ENCODE measurements at places on chromosomes 4 and X.

GRCh38 chr4:140052050-140052449 lies 101.9 kb downstream of the MAML3 start:
- DNase-seq = peak; percentile 24

GRCh38 chrX:2462780-2463179 lies 38.0 kb downstream of the DHRSX start:
- DNase-seq = no peak

DNA sequence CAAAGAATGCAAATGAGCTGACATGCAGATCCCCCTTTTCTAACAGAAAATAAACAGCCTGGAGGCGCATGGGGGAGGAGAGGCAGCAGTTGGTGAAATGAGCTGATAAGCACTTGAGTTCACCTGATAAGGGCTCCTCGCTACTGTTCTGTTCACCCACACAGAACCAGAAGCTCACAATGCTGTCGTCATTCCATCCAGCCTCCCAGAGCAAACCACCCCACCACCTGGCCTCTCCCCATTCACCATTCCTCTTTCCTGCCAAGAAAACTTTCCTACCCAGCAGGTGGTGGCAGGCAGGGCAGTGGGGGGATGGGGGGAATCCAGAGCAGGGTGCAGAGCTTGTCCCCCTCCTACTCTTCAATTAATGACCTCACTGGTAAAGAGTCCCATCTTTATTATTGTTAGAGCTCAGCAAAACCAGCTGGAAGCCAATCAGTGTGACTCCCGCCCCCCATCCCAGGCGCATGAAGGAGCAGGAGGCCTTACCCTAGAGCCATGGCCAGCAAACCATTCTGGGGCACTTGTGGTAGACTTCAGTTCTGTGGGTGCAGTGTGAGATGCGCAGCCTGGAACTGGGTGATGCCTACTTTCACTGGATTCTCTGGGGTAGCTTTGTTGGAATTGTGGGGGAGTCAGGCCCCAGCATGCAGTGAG lies 350.3 kb downstream of the ZIC3 start:
- no peak for DNase-seq

GRCh38 chr4:60201052-60201673 lies 999.0 kb upstream of the ADGRL3 start:
- peak; percentile 67 for DNase-seq

GRCh38 chr4:4541040-4541631 lies 712 bp downstream of the STX18 start:
- DNase-seq = peak; percentile 82

- no peak for DNase-seq
These were observed 100.7 kb downstream of the CRLF2 start for GRCh38 chrX:1111601-1112300.

DNA sequence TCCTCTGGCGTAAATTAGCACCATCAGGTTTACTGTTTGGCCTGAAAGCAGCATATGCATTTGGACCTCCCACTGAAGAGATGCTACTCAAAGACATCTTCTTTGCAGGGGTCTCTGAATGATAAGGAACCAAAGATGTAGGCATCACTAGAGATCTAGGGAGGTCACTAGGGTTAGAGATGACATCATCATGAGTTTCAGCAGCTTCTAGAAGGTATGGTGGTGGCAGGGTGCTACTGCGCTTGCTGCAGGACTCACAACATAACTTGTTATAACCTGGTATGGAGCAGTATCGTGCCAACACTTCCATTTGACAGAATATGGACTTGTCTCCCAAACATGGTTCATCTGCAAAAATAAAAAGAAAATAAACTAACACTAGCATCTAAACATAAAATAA lies 251.6 kb downstream of the NPFFR2 start:
- peak; percentile 41 for DNase-seq

- no peak for DNase-seq
These were observed 227.5 kb downstream of the PAPSS1 start for GRCh38 chr4:107492566-107492965.

DNA sequence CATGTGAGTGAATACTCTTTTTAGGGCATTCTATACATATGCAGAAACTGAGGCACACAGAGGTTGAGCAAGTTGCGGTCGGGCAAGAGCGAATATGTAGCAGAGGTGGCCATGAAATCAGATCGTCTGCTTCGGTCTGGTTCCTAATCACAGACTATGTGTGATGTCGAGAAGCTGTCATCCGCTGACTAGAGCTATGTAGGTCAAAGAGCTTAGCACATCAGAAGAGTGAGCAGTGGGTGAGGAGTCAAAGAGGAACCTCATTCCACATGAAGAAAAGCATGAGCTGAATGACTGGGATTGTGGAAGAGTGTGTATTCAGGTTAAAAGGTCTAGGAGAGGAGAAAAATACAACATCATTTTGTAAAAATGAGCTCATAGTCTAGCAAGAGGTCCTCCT lies 19.0 kb downstream of the GAB3 start:
- no peak for DNase-seq

GRCh38 chr4:184030036-184030435 lies 124.9 kb downstream of the STOX2 start:
- no peak for DNase-seq

DNA sequence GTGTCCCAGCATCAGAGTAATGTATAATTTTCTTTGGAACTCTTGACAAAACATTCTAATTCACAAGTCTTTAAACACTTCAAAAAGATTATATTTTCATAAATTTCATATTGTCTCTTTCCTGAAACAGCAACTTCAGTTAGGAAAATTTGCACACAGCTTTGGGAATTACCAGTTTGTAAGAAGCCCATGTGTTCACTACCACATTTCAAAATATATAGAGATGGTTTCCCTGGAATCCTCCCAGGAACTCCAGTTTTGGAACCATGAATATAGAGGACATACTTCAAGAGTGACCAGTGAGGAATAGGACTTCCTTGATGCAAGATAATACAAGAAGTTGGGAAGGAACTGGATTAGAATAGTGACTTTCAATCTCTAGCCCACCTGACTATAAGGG lies 28.7 kb upstream of the HPGDS start:
- no peak for DNase-seq

DNA sequence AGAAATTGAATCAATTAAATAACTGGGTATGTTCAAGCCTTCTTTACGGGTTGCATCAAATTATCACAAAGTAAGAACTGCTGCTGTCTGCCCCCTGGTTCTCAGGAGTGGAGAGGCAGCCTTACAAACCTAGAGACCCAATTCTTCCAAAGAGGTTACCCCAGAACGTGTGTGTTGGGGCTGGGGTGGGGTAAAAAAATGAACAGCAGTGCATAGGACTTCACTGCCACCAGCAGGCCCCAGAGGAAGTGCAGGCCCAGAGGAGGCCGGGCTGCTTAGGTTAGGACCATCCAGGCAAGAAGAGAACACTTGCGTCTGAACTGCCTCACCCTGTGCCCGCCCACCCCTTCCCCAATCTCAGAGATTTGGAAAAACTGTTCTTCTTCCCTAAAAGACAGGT lies 1.5 kb upstream of the NWD2 start:
- no peak for DNase-seq

- DNase-seq = no peak
These were observed 60.3 kb downstream of the SH3KBP1 start for GRCh38 chrX:19827088-19827487.

GRCh38 chr4:81375745-81376144 lies 96.0 kb downstream of the RASGEF1B start:
- no peak for DNase-seq

DNA sequence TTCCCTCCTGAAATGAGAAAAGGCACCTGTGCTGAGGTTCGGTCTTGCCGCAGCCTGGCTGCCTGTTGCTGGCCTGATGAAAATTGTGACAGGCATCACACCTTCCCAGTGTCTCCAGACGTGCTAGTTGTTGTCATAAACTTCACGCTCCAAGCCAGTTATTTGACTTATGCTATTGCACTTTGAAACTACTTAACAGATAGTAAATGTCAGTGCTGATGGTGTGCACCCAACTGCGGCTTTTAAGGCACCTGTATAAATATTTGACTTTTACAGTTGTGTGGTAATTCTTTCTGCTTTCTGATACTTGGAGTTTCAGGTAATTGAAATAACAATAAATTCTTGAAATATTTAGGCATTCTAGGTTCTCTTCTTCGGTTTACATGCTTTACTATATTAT lies 1.8 kb downstream of the WWC2 start:
- peak; percentile 47 for DNase-seq

DNA sequence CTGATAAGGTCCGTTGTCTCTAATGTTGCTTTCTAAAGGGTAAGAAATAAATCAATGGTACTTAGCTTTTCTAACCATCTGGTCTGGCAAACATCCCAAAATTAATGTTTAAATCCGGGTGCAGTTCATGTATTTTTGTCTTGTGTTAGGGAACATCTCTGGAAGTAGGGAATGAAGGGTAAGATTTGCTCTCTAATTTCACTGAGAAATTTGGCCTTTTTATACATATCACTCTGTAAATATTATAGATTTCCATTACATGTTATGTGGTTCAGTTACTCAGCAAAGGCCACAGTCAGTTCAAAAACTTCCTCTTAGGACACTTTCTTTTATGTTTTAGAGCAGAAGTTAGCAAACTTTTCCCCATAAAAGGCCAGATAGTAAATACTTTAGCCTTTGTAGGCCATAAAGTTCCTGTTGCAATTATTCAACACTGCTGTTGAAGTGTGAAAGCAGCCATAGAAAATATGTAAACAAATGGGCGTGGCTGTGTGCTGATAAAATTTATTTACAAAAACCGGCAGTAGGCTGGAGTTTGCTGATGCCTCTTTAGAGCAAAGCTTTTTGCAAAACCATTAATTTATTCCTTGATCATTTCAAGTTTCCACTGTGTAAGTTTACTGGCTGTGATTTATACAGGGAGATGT lies 218.1 kb downstream of the ANTXR2 start:
- no peak for DNase-seq

DNA sequence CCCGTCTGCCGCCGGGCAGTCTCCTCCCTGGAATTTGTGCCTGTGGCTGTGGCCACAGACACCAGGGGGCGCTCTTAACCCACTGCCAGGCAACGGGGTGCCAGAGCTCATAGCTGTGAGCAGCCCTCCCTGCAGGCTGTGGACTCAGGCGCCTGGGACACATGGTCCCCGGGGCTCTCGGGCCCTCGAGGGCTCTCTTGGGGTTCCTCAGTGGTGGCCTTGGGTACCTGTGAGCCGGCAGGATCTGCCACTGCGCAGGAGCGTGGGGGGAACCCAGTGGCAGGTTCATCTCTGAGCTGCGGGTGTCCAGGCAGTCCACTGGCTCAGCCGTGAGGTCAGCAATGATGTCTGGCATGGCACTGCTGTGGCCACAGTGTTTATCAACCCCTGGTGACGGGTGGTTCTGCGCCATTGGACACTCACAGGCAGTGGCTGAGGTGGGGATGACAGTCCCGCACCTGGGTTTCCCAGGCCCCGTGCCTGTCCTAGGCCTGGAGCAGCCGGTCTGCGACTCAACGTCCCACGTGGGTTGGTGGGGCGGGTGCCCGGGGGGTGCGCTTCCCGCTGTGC lies 37.2 kb downstream of the PCGF3 start:
- DNase-seq = peak; percentile 65

- no peak for DNase-seq
These were observed 14.9 kb downstream of the LSM6 start for GRCh38 chr4:146190456-146190855.

DNA sequence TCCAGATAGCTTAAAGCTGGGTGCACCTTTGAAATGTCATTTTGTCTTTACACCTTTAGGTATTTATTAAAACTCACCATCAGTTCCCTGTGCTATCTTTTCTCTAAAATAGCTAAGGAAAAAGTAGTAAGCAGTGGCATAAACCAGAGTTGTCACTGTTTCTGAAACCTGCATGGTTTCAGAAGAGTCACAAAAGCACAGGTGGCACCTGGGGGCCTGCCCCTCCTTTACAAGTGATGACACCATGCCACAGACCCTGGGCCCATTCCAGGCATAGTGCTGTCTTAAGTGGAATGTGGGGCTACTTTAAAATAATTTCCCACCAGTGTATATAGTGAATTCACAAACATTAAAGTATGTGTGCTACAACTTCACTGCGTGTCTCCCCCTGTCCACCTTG lies 47.8 kb downstream of the DCUN1D4 start:
- DNase-seq = no peak

DNA sequence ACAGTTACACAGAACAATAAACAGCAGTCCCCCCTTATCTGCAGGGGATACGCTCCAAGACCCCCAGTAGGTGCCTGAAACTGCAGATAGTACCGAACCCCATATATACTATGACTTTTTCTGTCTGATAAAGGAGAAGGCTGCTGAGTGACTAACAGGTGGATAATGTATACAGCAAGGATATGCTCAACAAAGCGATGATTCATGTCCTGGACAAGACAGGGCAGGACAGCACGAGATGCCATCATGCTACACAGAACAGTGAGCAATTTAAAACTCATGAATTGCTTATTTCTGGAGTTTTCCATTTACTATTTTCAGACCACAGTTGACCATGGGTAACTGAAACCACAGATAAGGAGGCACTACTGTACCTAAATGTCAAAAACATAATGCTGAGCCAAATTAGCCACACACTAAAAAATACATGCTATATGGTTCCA lies 76.1 kb downstream of the MANBA start:
- DNase-seq = peak; percentile 73

- DNase-seq = no peak
These were observed 108.8 kb downstream of the ZNF827 start for GRCh38 chr4:145829629-145830395.

DNA sequence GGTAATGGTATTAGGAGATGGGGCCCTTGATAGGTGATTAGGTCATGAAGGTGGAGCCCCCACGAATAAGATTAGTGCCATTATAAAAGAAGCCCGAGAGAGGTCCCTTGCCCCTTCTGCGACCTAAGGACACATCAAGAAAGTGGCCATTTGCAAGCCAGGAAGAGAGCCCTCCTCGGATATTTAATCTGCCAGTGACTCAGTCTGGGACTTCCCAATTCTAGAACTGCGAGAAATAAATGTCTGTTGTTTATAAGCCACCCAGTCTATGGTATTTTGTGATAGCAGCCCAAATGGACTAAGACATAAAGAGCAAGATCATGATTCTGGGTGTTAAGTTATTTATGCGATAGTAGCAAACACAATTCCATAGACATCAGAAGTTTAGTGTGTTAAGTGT lies 192.2 kb downstream of the LDB2 start:
- no peak for DNase-seq

GRCh38 chr4:98540803-98541202 lies 117.6 kb downstream of the TSPAN5 start:
- no peak for DNase-seq

- no peak for DNase-seq
These were observed 2666.6 kb downstream of the PCDH7 start for GRCh38 chr4:33386764-33387163.
